T1000 (cell line): ENCODE measurements at places on chromosomes 3 and 15.

GRCh38 chr15:100877551-100877950 is 2.1 kb upstream of the ALDH1A3 start:
- DNase-seq, result no peak

- no peak for DNase-seq
Observed at GRCh38 chr3:194906229-194906629, 220.5 kb downstream of the FAM43A start.

DNA sequence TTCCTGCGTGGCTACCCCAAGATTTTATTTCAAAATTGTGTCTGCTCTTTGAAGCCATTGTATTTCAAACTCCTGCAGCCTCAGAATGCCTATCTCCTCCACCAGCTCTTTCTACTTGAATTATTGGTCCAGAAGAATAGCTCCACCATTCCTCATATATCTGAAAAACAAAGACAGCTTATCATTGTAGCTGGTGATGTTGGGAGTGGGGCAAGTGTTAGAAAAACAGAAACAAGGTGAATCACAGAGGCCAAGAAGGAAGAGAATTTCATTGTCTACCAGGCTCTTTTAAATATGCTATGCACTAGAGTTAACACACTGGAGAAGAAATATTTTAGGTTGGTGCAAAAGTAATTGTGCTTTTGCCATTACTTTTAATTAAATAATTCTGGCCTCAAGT is 307.9 kb upstream of the ROPN1 start:
- no peak for DNase-seq

GRCh38 chr3:53729618-53730017 is 116.6 kb downstream of the CHDH start:
- no peak for DNase-seq

DNA sequence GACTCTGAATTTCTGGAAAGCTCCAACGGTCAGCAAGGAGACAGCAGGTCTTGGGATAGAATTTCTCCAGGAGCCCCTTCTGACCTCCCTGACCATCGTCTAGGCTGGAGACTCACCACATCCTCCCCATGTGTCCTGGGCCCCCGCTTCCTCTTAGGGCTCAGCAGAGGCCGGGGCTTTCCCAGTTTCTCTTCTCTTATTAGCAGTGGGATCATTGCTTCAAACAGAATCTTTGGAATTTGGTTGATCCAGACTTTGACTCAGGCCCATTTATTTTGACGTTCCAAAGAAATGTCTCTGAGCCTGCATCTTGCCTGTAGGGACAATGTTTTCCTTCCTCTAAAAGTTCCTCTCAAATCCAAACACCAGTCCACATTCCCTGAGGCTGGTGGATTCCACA is 38.4 kb upstream of the SLC6A6 start:
- no peak for DNase-seq

DNA sequence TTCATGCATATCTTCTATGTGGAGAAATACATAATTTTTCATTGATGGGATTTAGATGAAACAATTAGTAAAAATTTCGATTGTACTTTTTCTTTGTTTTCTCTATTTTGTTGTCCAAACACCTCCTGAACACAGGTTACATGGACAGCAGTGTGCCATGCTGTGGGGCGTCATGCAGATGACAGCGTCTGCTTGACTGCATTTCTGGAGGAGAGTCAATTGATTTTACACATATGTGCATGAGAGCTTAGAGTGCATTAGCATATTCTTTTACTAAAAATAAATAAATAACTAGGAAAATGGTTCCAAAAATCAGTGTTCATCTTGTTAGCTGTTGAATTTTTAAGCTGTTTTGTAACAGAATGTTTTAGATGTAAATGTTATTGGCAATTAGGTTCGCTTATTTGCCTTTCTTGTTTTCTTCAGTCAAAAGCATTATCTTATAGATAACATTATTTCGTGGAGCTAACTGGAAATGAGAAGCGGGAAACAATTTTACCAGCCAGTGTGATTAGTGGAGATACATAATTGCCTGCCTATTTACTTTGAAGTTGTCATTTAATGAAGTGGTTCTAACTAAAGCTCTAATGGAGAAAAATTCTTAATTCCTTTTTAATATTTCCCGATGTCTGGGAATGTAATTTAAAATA is 82.7 kb upstream of the VGLL3 start:
- no peak for DNase-seq

- no peak for DNase-seq
Observed at GRCh38 chr3:133573054-133573628, 345 bp upstream of the CDV3 start.

DNA sequence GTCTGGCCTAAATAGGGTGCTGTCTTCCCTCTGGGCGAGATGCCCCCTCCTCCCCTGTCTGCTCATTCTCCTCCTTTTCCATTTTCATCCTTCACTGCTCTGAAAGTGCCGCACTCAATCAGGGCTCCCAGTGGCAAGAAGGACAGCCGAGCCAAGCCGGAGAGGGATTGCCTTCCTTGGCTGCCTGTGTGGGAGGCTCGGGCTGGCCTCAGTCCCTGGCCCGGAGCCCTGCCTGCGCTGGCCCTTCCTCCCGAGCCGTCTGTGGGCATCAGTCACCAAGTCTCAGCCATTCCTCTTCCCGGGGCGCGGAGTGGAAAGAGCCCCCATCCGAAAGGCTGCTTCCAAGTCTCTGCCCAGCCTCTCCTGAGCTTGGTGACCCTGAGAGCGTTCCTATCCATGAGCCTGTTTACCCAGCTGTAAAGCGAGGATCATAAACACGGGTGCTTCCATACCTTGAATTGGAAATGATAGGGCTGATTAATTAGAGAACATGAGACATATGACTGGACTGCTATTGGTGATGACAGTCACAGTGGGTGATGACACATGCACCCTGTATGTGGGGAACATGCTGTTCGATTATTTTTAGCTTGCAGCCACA is 59.1 kb upstream of the TLE3 start:
- DNase-seq, result no peak

- DNase-seq, result no peak
Observed at GRCh38 chr3:184230603-184231528, 1.5 kb downstream of the VWA5B2 start.

- DNase-seq, result no peak
Observed at GRCh38 chr3:27544372-27544865, 60.2 kb upstream of the SLC4A7 start.

DNA sequence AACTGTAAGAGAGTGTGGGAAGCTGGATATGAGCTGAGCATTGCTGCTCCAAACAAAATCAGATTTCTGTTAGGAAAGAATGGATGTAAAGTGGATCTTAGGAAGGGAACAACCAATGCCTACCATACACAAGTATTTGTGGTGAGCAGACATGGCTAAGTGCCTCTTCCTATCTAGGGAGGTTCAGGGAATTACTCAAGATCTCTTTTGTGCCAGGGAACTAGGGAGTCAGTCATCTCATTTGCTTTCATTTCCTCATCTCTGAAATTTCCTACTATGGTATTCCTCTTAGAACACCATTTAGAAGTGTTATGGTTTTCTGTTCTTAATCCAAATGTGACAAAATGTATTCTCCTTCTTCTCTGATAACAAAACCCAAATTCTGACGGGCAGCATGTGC is 396.5 kb downstream of the FHIT start:
- no peak for DNase-seq

GRCh38 chr3:32865383-32865782 is 47.6 kb downstream of the TRIM71 start:
- DNase-seq, result no peak

- DNase-seq, result no peak
Observed at GRCh38 chr15:92853222-92853621, 46.9 kb upstream of the CHD2 start.

- no peak for DNase-seq
Observed at GRCh38 chr15:68047826-68048225, 6.3 kb upstream of the PIAS1 start.

- no peak for DNase-seq
Observed at GRCh38 chr3:71189480-71189879, 394.0 kb downstream of the FOXP1 start.

- no peak for DNase-seq
Observed at GRCh38 chr15:63067306-63067705, 24.8 kb downstream of the TPM1 start.

DNA sequence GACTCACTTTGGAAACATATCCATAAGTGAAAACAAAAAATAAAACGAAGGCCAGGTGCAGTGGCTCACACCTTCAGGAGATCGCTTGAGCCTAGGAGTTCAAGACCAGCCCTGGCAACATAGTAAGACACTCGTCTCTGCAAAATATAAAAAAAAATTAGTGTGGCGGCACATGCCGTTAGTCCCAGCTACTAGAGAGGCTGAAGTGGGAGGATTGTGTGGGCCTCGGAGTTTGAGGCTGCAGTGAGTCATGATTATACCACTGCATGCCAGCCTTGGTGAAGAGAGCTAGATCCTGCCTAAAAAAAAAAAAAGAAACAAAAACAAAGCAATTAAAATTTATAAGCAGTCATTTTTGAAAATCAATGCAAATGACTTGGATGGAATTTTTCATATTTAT is 54.7 kb upstream of the NANOGP8 start:
- DNase-seq, result no peak

DNA sequence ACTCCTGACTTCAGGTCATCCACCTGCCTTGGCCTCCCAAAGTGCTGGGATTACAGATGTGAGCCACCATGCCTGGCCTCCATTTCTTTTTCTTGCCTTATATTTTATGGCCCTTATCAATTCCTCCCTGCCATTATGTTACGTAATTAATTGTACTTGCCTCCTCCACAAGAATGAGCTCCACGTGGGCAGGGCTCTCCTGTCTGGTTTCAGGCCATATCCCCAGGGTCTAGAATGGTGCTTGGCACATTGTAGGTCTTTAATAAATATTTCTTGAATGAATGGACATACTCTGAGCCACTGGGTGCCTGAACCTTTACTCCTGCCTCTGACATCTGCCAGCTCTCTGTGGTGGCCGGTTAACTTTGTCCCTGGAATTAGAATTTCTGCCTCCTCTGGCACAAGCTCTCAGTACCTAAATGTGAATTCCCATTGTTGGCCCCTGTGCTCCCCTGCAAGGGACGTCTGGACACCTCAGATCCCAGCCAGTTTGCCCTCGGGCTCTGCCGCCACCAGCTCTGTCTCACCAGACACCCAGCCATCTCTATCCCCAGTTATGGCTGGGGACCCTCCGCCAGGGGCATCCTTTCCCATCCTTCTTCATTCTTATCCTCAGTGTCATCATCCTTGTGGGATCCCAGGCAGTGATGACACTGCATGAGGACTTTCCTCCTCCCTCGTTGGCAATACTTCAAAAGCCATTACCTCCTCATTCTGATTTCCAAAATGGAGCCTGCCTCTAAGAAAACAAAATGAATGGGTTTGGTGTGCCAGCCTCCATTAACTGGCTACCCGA is 165.6 kb upstream of the SMAD3 start:
- peak; percentile 70 for DNase-seq

GRCh38 chr15:73994912-73995622 is 551 bp downstream of the PML start:
- DNase-seq, result no peak

GRCh38 chr3:27521179-27521871 is 37.1 kb upstream of the SLC4A7 start:
- DNase-seq, result no peak

DNA sequence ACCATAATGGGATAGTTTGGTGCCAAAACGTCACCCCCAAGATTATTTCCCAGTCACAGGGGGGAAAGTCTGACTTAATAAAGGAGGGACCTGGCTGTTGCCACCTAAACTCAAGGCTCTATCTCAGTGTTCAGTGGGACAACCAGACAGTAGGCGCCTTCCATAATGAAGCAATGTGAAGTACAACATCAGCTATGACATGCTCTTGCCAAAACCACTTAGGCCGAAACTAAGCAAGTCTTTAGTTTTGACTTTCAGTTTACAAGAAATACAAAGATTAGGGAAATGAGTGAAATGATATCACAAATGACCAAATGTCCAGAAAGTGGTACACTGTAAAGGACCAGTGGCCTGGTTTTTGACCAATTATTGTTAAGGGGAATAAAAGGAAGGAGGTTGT is 32.9 kb downstream of the SOX14 start:
- DNase-seq, result no peak

GRCh38 chr3:46296826-46297225 is 54.6 kb downstream of the CCR3 start:
- DNase-seq, result no peak

- no peak for DNase-seq
Observed at GRCh38 chr3:52925405-52926313, 28.3 kb upstream of the STIMATE start.

DNA sequence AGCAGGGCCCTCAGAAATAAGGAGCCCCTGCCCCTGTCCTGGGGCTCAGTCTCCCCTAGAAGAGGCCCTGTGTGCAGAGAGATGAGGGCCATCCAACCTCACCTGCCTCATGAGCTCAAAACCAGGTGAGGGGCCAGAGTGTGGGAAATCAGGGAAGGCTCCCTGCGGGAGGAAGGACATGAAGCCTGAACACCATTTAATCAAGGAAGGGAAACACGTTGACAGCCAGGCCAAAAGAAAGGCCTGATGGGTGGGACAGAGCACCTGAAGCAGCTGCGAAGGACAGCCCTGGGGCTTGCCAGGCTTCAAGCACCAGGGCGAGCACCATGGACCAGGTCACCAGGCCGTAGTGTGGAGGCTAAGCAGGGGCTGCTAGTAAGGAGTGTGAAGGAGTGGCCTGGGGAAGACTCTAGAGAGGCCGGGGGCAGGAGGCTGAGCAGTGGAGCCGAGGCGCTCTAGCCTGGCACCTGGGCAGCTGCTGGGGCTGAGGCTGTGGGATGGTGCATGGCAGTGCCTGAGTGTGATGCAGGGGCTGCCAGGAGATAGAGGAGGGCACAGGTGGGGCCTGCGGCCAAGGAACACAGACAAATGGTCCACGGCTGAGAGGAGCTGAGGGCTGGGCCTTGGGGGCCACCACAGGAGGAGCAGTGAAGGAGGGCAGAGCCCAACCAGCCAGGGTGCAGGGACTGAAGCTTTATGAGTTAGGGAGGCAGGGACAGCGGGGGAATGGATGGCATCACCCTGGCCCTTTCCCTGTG is 16.1 kb downstream of the ACAA1 start:
- no peak for DNase-seq
